ENCODE measurements at places on chromosomes 12 and 14. TPM values are rescaled to one million over a fixed set of nuclear protein-coding genes. Genes with fewer than 3 reads are reported as not detected.

GRCh38 chr12:50765095-50765911, 1.4 kb downstream of the ATF1 start:
- H3K27me3 ChIP-seq = no peaks in the 10 kb centered on the region
- peak overlapping the region; percentile 88 for H3K4me3 ChIP-seq
- H3K4me1 ChIP-seq = peaks cover 13% of the 10 kb centered on the region
- no peaks in the 10 kb centered on the region for H3K36me3 ChIP-seq
- H3K27ac ChIP-seq = peak overlapping the region; percentile 98

GRCh38 chr14:78986989-78987388, 816.8 kb downstream of the NRXN3 start:
- H3K27ac ChIP-seq = no peak overlapping the region
- H3K27me3 ChIP-seq = no peaks in the 10 kb centered on the region
- no peak for DNase-seq
- no peaks in the 10 kb centered on the region for H3K36me3 ChIP-seq
- H3K4me3 ChIP-seq = no peak overlapping the region

- H3K4me1 ChIP-seq = no peaks in the 10 kb centered on the region
- H3K4me3 ChIP-seq = no peak overlapping the region
- no peak overlapping the region for H3K27ac ChIP-seq
- no peaks in the 10 kb centered on the region for H3K36me3 ChIP-seq
- DNase-seq = no peak
- no peaks in the 10 kb centered on the region for H3K27me3 ChIP-seq
Measured at GRCh38 chr12:47549258-47549657, 156.6 kb downstream of the RPAP3 start.

- no peaks in the 10 kb centered on the region for H3K36me3 ChIP-seq
- H3K4me1 ChIP-seq = peaks cover 6% of the 10 kb centered on the region
- H3K4me3 ChIP-seq = no peak overlapping the region
- H3K27ac ChIP-seq = peak overlapping the region; percentile 80
Measured at GRCh38 chr14:68172627-68173026, 353.0 kb downstream of the RAD51B start.

DNA sequence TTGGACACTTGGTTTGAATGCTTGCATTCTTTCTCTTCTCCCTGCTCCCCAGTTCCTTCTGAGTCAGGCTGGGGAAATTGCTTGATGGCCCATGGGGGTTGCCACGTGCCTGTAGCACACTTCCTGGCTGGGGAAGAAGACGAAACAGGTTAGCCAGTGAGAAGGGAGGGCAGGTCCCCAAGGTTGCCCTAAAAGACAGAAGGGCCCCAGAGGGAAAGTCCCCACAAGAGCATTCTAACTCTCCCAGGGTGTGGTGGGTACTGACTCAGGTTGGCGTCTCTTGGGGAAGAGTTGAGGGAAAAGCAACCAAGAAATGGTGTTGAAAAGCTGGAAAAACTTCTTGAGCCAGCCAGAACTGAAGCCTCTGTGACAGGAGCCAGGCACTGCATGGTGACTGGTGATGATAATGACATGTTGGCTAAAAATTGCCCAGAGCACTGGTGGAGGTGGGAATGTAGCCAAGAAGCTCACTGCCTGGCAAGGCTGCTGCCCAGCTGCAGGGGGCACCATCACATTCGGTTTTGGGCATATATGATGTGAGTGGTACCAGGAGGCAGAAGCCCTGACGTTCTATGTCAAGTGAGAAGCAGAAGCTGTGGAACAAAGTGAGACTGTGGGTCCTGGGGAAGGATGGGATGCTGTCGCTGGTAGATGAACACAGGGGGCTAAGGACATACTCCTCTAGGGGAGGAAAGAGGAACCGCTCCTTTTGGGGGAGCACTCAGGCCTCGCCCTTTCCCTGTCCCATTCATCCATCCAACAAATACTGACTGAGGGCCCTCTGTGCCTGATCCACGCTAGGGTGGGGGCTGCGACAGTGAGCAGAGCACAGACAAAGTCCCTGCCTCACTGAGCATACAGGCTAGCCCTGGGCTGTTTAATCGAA, 8.1 kb upstream of the RABGGTA start:
- no peaks in the 10 kb centered on the region for H3K27me3 ChIP-seq
- no peak overlapping the region for H3K4me3 ChIP-seq
- no peak for DNase-seq
- H3K27ac ChIP-seq = no peak overlapping the region
- H3K36me3 ChIP-seq = no peaks in the 10 kb centered on the region

- H3K36me3 ChIP-seq = no peaks in the 10 kb centered on the region
- H3K27me3 ChIP-seq = no peaks in the 10 kb centered on the region
- no peak overlapping the region for H3K4me3 ChIP-seq
- H3K27ac ChIP-seq = no peak overlapping the region
- no peak for DNase-seq
Measured at GRCh38 chr14:54325766-54326165, 71.0 kb upstream of the CDKN3 start.

- H3K36me3 ChIP-seq = no peaks in the 10 kb centered on the region
- DNase-seq = no peak
- H3K4me1 ChIP-seq = no peaks in the 10 kb centered on the region
- peak overlapping the region; percentile 91 for H3K27ac ChIP-seq
- H3K4me3 ChIP-seq = peak overlapping the region; percentile 72
Measured at GRCh38 chr12:76084863-76085519, 506 bp upstream of the NAP1L1 start.

DNA sequence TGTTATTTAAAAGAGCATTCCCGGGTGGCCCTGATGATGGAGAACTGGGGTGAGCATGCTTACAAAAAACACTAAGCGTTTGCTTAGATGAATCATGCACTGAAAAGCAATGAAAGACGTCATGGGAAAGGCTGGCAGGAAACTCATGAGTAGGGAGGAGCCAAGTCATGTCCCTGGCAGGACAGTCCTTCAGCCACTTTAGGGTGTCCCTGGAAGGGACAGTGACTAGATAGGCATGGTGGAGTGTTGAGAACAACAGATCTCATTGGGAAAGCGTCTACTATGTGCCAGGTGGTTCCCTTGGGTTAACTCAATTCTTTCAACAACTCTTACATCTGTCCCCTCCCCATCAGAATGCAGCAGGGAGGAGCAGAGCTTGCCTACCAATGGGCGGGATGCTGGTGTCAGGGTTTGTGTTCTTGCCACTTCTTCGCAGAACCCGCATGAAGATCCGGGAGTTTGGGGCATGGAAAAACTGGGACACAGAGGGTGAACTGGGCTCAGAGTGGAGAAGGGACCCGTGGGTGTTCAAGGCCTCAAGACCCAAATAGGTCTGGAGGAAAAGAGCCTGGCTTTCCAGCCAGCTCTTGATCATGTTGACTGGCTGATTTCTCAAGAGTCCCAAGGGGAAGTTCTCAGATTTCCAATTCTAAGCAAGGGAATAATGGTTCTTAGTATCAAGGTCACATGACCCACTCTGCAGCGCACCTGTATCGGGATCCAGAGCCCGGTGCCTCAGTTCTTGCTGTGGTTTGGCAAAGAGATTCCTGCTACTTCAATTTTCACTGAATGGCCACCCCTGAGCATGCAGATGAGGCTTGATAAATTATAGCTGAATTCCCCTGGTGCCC, 653.9 kb upstream of the TBX3 start:
- H3K27me3 ChIP-seq = no peaks in the 10 kb centered on the region
- no peaks in the 10 kb centered on the region for H3K36me3 ChIP-seq
- H3K4me1 ChIP-seq = no peaks in the 10 kb centered on the region
- H3K27ac ChIP-seq = peak overlapping the region; percentile 57
- DNase-seq = peak; percentile 42

DNA sequence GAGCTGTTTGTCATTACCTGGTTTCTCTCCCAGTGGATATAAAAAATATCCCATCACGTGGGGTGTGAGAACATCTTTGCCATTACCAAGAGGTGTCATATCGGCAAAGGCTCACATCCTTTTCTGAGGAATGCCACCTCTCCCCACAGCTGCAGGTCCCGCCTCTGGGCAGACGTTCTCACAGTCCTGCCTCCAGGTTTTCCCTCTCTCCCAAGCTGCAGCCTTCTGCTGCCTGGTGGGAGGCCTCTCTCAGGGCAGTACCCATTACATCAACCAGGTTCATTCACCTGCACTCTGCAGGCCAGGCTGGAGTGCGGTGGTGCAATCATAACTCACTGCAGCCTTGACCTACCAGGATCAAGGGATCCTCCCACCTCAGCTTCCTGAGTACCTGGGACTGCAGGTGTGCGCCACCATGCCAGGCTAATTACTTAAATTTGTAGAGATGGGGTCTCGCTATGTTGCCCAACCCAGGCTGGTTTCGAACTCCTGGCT, 15.0 kb upstream of the TMEM119 start:
- H3K36me3 ChIP-seq = no peaks in the 10 kb centered on the region
- no peaks in the 10 kb centered on the region for H3K27me3 ChIP-seq
- DNase-seq = no peak
- H3K4me1 ChIP-seq = no peaks in the 10 kb centered on the region
- H3K27ac ChIP-seq = no peak overlapping the region
- H3K4me3 ChIP-seq = no peak overlapping the region

GRCh38 chr14:52413729-52414408, 99.8 kb downstream of the PTGER2 start:
- H3K4me1 ChIP-seq = peaks cover 27% of the 10 kb centered on the region
- no peak for DNase-seq
- H3K27ac ChIP-seq = peak overlapping the region; percentile 65
- no peaks in the 10 kb centered on the region for H3K27me3 ChIP-seq
- no peak overlapping the region for H3K4me3 ChIP-seq
- H3K36me3 ChIP-seq = no peaks in the 10 kb centered on the region

DNA sequence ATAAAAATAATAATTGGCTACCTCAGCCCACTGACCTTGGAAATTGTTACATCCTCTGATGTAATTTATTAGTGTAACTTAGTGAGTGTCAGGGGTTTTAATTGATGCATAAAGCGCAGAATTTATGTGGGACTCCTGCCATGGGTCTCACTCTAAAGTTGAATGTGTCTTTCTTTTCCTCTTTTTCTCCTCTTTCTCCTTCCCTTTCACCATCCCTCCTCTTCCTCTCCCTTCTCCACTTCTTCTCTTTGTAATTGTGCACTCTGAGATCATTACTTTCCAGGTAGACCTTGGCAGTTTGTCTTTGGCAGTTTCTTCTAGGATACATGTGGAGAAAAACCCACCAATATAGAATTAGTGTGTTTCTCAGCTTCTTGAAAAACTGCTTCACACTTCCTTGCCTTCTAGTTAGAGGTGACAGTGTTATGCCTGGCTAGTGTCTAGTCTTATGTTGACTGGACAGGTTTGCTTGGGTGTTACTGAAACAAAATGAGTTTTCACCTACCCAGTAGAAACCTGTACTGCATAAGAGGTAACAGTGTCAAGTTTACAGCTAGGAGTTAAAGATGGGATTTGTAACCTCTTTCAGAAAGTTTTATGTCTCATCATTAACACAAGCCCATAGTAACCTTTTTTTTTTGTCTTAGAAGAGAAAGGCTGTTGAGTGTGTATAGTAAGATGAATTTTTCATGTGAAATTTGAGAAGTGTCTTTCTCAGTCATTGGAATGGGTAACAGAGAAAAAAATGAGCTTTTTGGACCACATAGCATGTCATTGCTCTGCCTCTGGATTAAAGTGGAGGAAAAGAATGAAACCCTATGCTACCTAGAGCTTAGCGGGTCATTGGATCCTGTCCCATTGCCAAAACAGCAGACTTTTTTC, 18.6 kb downstream of the PELI2 start:
- H3K4me3 ChIP-seq = no peak overlapping the region
- no peaks in the 10 kb centered on the region for H3K4me1 ChIP-seq
- H3K27me3 ChIP-seq = no peaks in the 10 kb centered on the region
- H3K27ac ChIP-seq = no peak overlapping the region
- no peak for DNase-seq

DNA sequence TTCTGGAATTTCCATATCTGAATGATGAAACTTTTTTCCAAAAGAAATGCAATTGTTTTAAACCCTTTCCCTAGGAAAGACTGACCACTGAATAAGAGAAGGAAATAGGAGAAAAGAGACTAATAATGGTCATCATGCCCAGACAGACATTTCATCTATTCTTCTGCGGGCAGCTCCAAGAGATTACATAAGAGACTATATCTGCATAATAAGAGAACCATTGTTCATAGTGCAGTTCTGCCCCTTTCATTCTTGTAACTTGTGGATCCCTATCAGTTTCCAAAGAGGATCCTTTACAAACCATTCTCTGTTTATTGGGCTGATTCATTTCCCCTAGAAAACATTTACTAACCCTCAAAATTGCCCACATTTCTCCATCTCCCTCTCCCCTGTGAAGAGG, 197.8 kb downstream of the FSCB start:
- H3K4me3 ChIP-seq = no peak overlapping the region
- no peak for DNase-seq
- H3K36me3 ChIP-seq = no peaks in the 10 kb centered on the region
- no peak overlapping the region for H3K27ac ChIP-seq
- H3K4me1 ChIP-seq = no peaks in the 10 kb centered on the region

GRCh38 chr12:63103494-63104131, 47.4 kb downstream of the AVPR1A start:
- H3K36me3 ChIP-seq = no peaks in the 10 kb centered on the region
- no peaks in the 10 kb centered on the region for H3K27me3 ChIP-seq
- no peak overlapping the region for H3K4me3 ChIP-seq

- peak overlapping the region; percentile 96 for H3K27ac ChIP-seq
- no peaks in the 10 kb centered on the region for H3K36me3 ChIP-seq
- H3K4me3 ChIP-seq = no peak overlapping the region
- no peaks in the 10 kb centered on the region for H3K27me3 ChIP-seq
- peaks cover 68% of the 10 kb centered on the region for H3K4me1 ChIP-seq
- DNase-seq = no peak
Measured at GRCh38 chr14:22845821-22846625, 9.6 kb downstream of the MMP14 start.

DNA sequence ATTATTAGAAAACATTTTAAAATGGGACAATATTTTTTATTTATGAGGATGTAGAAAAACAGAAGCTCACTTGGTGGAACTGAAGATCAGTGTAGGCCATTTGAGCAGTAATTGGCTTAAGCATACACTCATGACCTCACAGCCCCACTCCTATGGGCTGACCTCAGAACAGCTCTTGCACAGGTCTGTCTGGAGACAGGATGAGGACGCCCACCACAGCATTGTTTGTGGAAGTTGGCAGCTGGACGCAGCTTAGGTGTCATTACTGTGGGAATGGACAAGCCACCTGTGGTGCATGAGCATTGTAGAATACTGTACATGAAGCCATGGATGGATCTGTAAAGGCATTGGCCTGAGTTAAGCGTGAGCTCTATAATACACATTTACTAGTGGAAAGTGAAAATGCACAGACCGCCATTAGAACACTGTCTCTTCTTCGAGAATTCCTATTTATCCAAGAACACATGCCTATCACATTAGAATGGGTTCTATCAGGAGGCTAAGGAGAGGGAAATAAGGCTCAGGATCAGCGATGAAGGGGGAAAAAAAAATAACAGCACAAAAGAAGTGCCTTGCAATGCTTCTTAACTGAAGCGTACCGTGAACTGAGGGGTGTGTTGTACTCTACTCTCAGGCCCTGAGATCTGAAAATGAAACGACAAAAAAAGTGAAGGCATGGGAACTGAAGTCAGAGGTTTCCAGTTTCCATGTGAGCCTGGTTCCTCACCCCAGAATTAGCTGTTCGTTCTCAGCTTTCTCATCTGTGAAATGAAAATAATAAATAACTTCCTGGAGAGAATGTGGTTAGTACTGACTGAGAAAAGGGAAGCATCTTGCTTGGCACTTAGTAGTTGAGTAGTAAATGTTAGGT, 33.6 kb downstream of the KCNA1 start:
- H3K4me3 ChIP-seq = no peak overlapping the region
- H3K4me1 ChIP-seq = no peaks in the 10 kb centered on the region
- H3K36me3 ChIP-seq = no peaks in the 10 kb centered on the region
- H3K27me3 ChIP-seq = no peaks in the 10 kb centered on the region

The PLA2G1B gene
- not detected for total RNA-seq

The SLCO1B3 gene
- total RNA-seq = 0.21 TPM

The KCNH3 gene
- total RNA-seq = 1.7 TPM

The PNP gene
- total RNA-seq = 13.2 TPM

The METTL3 gene
- 48.4 TPM for total RNA-seq

The FAIM2 gene
- 11.9 TPM for total RNA-seq

The CABP1 gene
- total RNA-seq = not detected

The HVCN1 gene
- 10.5 TPM for total RNA-seq

The DUSP16 gene
- total RNA-seq = 20.5 TPM

Data from uterus (tissue), 4 donors.